ENCODE measurements at places on chromosomes 2 and 18. TPM values are rescaled to one million over a fixed set of nuclear protein-coding genes. Genes with fewer than 3 reads are reported as not detected.

Gene TBR1
- 0.07 TPM for total RNA-seq

Gene GKN2
- total RNA-seq, result 1.9 TPM

Gene OSBPL6
- total RNA-seq, result 6.8 TPM

Gene CD8A
- total RNA-seq, result 0.32 TPM

Gene CCDC68
- total RNA-seq, result 6.3 TPM

Gene SPHKAP
- not detected for total RNA-seq

Gene TUBA4B
- total RNA-seq, result 0.20 TPM

Gene VAMP8
- 16.7 TPM for total RNA-seq

Gene GLI2
- total RNA-seq, result 22.1 TPM

Gene POTEI
- total RNA-seq, result not detected
